ENCODE measurements at places on chromosomes 5 and 9. TPM values are rescaled to one million over a fixed set of nuclear protein-coding genes. Genes with fewer than 3 reads are reported as not detected.

Gene ANKRD18A
- total RNA-seq = 10.9 TPM

Gene LHX3
- not detected for total RNA-seq

- no peak for DNase-seq
Observed at GRCh38 chr5:150438873-150439546, 10.5 kb downstream of the RPS14 start.

GRCh38 chr5:154587123-154588026 lies 109.3 kb upstream of the HAND1 start:
- DNase-seq = no peak

DNA sequence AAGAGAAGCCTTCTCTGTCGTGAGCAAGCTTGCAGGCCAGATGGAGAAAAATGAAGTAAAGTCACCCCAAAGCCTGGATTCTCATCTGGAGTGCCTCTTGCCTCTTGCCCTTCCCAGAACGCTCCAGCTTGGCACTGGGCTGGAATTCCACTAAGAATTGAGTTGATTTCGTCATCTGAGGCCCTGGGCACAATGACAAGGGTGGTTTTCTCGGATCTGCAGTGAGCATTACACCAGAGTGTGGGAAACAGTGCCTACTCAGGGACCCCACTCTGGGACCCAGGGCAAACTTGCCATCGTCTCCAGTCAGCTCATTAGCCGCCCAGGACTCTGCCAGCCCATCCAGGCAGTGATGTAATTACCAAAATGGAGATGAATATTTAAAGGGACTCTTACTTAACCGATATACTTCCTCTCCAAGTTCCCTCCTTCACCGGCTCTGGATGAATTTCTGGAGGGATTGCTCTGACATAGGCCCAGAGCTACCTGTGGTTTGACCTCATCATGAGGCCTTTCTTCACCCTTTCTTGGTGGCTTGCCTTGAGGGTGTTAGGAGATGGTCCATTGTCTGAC lies 44.7 kb upstream of the LCP2 start:
- no peak for DNase-seq

DNA sequence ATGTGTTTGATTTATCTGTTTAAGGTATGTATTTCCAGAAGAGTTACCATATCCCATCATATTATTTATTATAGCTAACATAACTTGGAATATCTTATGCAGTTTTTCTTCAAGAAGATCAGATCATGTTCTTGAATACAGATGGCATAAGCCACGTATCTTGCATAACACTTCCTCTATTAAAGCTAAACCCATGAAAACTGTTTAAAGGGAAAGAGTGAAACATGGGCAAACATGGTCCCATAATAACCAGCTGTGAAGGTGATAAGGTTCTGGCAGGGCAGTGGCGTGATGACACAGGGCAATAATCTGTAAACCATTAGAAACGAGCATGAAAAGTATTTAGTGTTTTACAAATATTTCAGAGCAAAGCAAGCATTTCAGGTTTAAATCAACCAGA lies 34.2 kb downstream of the EFNA5 start:
- no peak for DNase-seq

GRCh38 chr5:34657988-34658387 lies 1.9 kb downstream of the RAI14 start:
- DNase-seq = no peak

DNA sequence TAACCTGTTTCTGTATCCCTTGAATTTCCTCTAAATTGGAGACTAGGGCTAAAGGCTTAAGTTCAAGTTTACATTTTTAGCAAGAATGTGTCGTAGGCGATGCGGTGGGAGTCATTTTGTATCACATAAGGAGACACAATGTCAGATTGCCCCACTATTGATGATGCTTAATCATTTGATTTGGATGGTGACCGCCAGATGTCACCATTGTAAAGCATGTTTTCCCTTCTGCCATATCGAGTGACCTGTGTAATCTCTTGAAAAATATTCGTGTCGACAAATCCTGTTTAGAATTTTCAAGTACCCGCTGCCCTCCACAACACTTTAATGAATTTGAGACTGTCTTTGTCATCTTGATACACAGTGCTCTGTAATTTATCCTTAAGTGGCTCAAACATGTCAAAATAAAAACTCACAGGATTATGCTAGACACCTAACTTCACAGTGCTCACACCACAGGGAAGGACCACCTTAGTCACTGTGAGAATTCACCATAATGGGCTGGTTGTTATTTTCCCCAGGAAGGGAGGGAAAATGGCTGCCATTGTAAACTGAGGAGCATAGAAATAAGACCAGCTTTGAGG lies 34.5 kb upstream of the SLC46A2 start:
- DNase-seq = no peak

Gene ETF1
- total RNA-seq = 170 TPM

DNA sequence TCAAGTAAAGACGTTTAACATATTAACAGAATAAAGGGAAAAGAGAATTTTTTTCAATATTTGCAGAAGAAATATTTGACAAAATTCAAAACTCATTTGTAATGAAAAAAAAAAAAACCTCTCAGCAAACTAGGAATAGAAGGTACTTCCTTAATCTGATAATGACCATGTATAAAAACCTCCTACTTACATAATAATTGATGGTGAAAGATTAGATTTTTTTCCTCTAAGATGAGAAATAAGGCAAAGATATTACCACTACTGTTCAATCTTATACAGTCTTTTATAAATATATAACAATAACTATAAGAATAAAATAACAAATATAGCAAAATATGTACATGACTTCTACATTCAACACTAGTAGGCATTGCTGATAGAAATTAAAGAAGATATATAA lies 424.6 kb upstream of the KLF4 start:
- no peak for DNase-seq
